ENCODE measurements at places on chromosomes 7 and 10.

GRCh38 chr7:3321745-3322144 is 20.7 kb downstream of the SDK1 start:
- no peak for DNase-seq

DNA sequence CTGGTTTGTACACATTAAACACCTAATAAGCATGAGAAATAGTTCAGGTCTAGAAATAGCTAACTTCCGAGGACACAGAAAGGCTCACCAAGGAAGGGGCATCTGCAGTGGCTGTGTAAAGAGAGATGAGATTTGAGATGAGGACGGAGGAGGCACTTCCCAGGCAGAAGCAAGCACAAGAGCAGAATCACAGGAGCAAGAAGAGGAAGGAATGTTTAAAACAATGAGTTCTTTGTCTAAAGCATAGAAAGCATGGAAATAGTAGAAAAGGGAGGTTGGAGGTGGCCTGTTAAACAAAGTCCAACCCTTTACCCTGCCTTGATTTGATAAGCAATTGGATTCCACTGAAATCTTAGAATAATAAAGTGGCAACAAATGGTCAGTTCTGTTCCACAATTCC is 11.6 kb upstream of the PON3 start:
- no peak for DNase-seq

- DNase-seq: no peak
Measured at GRCh38 chr10:99369551-99369950, 40.4 kb downstream of the CNNM1 start.

DNA sequence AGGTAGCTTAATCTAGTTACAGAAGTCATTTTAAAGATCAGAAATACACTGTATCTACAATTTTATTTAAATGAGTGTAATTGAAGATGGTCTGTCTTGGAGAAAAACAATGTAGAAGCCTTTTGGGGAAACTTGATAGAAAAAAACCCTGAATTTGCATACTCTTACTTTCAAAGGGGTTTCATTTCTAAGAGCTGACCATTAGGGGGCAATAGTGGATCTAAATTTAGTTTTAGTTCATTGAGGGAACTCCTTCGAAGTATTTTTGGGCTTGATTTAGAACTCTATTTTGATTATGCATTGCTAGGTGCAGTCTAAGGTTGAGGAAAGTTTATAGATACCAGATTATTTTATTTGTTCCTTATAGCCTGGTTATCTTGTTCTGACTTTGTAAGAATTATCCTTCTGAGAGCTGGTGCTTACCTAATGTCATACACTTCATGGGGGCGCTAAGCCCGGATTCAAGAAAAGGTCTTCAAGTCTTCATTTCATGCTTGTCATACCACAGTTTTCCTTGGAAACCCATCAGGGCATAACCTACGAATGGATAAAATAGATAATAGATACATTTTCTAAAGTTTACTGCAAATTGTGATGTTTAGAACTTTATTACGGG is 69.1 kb upstream of the MXI1 start:
- no peak for DNase-seq

DNA sequence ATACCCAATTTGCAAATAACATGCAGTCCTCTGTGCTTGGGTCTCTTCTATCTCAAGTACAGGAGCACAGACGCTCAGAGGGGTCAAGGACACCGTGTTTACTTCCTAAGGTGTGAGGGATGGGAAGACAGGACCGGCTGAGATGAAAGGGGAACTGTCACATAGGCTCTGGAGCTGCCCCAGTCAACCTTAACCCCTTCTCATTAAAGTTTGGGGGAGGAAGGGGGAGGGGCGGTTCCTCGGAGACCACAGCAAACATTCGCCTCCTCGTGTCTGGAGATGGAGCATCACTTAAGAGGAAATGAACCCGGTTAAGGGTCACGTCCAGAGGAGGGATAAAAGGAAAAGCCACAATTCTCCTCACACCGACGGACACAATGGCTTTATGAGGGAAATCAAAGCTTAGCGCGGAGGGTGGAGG is 1.1 kb downstream of the SH3PXD2A start:
- DNase-seq: no peak

DNA sequence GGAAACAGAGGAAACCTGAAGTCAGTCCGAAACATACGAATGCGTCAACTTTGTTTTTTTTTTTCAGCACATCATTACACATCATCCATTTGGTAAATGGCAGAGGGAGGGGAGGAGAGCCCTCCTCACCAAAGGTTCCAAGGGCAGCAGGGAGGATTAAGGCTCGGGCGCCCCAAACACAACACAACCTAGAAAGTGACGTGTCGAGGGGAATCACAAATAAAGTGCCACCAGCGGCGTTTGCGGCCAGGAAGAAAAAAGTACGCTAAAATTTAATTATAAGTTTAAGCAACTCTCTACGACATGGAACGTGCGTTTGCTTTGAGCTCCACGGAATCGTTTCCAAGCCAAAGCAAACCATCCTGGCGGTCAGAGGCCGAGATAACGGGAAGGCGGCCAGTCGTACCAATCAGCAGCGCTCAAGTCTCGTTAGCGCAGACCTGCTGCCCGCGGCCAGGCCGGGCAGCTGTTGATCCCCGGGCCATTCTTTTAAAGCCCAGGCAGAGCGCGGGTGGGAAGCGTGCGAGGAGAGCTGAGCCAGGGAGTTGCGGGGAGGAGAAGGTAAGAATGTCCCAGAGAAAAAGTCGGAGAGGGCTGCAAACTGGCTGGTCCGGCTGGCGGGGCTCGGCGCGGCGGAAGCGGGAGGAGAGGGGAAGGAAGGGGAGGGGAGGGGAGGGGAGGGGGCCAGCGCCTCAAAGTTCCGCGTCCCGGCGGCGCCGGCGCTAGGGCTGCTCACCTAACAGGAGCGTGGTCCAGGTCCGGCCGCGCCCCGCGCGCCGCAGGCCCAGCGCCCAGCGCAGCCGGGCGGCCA is 719 bp downstream of the DPY19L1 start:
- DNase-seq: peak; percentile 40

DNA sequence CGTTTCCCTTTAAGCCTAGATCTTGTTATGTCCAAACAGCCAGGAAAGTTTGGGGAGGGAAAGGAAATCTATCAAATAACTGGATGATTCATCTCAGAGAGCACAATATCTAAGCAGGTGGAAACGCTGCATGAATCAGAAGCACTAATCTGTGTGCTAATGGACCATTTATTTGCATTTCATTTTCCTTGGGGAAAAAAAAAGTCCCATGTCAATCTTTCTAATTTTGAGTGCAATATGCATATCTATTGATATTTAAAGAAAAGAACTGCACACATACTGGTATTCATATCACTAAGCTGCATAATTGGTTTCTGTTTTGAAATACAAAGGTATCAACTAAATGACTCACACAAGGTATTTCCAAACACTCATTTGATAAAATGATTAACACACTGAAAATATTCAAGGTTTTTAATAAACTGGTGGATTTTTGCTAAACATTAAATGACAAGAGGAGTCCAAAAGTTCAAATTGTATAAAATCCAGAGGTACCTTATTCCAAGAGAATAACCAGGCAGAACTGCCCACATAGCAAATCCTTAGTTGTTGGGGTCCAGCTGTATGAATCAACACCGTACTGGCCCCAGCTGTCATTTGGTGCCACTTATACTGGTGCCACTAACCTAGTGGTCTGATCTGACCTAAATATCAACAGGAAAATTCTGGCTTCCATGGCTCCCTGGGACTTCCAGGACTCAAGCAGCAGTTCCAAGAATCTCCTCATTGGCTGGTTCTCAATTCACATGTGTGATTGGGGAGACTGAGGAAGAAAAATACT is 122.2 kb upstream of the SP4 start:
- DNase-seq: no peak

DNA sequence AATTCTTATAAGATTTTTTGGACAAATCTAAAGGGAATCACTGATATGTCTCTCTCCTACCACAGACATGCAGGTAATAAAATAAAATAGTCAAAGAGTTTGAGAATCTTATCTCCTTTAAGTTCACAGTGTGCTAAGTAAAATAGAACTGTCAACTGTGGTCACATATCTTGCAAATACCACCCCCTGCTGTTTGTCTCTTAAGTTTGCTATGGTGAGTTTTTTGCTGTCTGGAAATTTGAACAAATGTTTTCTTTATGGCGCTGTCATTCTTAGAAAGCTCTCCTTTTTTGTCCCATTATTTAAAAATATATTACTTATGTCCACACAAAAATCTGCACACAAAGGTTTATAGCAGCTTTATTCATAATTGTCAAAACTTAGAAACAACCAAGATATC is 19.6 kb downstream of the GIMAP5 start:
- no peak for DNase-seq

DNA sequence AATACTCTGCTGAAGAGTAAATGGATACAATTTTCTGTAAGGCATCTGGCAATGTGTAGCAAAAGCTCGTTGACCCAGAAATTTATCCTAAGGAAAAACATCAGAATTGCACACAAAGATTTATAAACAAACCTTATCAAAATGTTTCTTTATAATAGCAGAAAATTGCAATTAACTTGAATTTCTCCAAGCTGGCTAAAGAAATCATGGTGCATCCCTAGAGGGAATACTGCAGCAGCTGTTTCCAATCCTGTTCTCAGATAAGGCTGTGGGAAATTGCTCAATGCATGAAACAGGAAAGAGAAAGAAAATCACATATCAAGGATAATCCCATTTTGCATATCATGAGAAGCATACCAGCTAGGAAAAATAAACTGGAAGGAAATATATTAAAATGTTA is 18.7 kb downstream of the TACR2 start:
- no peak for DNase-seq

GRCh38 chr10:72270607-72271281 is 3.0 kb upstream of the DDIT4 start:
- no peak for DNase-seq

DNA sequence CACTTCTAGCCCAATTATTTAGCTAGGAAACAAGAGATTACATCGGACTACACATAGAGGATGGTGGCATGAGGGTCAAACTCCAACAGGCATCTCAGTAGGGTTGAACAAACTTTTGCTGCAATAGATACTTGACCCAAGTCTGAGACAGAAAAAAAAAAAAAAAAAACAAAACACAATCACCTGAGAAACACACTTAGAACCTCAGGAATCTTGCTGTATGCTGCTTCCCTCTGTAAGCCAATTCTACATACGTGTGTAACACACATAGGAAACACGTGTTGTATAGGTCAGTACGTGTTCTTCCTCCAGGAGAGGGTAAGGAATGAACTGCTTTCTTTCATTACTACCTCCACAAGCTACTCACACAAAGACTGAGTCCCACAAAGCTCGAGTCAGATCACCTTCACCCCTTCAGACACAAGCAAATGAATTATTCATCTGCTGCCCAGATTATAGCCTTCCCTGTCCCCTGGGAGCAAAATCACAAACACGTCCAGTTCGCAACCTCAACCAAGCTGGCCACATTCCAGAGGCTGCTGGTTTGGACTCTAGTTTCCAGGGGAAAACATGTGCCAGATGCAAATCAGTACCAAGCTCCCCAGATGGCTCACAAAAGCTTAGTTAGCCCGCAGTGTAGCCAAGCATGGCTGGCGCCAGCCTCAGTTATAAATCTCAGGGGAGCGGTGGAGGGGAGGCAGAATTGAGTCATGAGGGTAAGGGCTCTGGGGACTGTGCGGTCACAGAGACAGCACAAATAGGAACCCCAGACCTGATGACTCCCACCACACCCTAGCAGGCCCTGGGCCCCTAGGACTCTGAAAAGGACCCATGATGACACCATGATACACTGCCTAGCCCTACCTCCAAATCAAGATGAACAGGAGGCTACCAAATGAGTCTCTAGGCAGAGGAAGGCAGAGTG is 15.1 kb downstream of the PSAP start:
- DNase-seq: no peak

DNA sequence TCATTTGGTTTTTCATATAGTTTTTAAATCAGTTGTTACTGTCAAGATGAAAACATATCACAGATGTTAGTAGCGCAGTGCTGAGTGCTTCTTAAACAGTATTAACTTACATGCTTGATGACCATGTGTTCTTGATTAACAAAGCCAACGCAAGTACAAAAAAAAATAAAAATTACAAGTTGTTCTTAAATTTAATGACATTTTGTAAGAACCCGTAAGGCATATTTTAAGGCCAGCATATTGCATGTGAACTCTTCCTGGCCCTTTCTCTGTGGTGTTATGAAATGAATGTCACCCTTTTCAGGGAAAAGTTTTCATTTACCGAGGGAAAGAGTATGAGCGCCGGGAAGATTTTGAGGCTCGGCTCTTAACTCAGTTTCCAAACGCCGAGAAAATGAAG is 140.4 kb upstream of the NPS start:
- DNase-seq: no peak

- no peak for DNase-seq
Measured at GRCh38 chr7:38773430-38773829, 135.6 kb downstream of the VPS41 start.

DNA sequence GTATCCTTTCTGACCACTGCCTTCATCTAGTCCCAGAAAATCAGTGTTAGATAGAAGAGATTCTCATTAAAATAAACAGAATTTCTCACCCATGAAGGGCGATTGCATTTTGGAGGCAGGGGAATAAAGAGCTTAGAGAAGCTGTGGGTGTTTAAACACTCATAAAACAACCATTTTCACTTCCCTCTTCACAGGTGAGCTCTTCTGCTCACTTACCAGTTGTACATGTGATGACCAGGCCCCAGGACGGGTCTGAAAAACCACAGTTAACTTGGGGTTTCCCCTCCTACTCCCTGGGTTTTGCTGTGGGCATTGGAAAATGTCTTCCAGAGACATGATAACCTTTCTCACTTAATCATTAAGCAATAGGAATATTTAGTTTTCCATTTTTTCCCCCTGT is 411.6 kb upstream of the DPP6 start:
- DNase-seq: no peak

- no peak for DNase-seq
Measured at GRCh38 chr10:73113551-73113950, 3.3 kb downstream of the NUDT13 start.

- DNase-seq: no peak
Measured at GRCh38 chr7:70037171-70037933, 439.1 kb downstream of the AUTS2 start.

DNA sequence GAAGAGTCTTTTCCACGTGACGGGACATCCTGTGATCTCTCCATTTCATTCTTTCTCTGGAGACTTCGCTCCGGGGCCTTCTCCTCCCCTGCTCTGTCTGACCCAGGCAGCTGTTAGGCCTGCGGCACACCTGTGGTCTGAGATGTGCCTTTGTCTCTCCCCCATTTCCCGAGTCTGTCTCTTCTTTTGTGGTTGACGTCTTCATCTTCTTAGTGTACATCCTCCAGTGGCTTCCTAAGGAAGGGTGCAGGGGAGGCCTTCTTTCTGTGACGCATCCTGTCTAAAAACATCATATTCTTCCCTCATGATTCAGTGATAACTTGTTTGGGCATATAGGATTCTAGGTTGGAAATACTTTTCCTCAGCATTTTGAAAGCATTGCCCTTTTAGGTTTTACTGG is 17.2 kb upstream of the ATP6V0E2 start:
- no peak for DNase-seq

GRCh38 chr10:58514111-58514770 is 1.6 kb downstream of the BICC1 start:
- DNase-seq: no peak

GRCh38 chr10:3836222-3836820 is 51.3 kb upstream of the KLF6 start:
- no peak for DNase-seq

GRCh38 chr10:86642499-86642898 is 11.8 kb upstream of the OPN4 start:
- no peak for DNase-seq

All from activated gamma-delta T cell (primary cell).